Stimulated activated naive CD4-positive, alpha-beta T cell treated with Interleukin-2 at 50 U/mL for 16 hours (primary cell): ENCODE measurements at places on chromosomes 11 and 22.

DNA sequence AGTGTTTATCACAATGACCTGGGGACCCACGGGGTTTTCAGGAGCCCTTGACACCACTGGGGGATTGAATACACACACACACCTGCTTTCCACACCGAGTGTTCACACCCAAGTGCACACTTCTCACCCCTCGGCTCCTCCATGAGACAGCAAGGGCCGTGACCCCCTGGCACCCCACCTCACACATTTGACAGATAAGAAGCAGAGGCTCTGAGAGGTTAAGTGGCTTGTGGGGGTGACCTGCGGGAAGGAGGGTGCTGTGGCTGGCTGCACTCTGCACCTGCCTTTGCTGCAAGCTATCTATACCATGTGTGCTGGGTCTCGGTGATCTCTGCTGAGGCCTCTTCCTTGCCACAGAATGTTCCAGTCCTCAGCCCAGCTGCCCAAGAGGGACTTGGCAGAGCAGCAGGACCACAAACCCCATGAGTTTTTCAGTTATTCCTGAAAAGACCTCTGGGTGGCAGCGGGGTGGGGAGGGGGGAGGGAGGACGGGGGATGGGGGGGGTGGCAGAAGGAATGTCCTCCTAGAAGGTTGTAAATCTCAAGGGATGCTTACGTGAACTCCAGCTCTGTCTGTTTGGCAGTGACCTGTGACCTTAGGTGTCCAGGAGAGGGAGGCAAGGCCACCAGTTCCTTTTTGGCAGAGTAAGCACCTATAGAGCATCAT, 47.9 kb upstream of the RFPL3 start:
- no peak for DNase-seq

DNA sequence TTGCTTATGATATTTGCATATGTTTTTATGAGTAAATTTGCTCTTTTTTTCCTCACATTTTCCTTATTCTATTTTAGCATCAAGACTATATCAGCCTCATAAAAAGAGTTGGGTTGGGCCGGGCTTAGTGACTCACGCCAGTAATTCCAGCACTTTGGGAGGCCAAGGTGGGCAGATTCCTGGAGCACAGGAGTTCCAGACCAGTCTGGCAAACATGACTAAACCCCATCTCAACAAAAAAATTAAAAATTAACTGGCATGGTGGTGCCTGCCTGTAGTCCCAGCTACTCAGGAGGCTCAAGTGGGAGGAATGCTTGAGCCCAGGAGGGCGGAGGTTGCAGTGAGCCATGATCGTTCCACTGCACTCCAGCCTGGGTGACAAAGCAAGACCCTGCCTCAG, 148.8 kb upstream of the ANO5 start:
- no peak for DNase-seq

DNA sequence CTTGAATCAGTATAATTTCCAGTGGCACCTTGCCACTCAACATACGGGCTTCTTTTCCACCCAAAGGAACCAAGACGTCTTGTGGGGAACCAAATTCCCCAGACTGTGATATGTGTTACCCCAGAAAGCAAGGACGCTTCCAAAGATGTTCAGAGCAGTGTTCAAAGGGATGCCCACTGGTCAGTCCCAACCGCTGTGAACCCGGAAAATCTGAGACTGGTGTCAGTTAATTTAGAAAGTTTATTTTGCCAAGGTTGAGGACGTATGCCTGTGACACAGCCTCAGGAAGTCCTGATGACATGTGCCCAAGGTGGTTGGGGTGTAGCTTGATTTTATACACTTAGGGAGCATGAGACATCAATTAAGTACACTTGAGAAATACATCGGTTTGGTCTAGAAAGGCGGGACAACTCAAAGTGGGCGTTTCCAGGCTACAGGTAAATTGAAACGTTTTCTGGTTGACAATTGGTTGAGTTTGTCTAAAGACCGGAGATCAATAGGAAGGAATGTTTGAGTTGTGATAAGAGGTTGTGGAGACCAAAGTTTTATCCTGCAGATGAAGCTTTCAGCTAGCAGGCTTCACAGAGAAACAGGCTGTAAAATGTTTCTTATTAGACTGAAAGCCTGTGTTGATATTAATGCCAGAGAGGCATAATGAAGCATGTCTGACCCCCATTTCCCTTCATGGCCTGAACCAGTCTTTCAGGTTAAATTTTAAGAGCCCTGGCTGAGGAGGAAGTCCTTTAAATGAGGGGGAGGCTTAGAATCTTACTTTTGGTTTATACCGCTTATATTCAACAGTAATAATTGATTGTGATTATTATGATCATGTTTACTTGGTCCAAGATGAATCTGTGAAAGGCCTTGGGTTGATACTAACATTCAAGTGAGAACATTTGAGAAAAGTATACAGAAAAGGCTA, 6.8 kb downstream of the APOL3 start:
- DNase-seq: no peak

DNA sequence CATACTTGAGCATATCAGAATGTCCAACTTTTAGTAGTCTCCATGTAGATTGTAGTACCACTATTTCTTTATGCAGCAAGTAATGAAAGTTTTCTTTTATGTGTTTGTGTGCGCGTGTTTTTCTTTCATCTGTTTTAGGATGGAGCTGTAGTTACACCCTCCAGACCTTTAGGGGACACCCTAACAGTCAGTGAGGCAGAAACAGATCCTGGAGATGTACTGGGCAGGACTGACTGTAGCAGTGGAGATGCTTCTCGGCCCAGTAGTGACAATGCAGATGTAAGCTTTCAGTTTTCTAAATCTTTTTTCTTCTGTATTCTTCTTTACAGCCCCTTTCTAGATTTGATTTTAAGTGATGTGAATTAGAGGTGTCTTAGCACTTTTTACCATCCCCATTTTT, 79.9 kb upstream of the GRIK4 start:
- peak; percentile 2 for DNase-seq

DNA sequence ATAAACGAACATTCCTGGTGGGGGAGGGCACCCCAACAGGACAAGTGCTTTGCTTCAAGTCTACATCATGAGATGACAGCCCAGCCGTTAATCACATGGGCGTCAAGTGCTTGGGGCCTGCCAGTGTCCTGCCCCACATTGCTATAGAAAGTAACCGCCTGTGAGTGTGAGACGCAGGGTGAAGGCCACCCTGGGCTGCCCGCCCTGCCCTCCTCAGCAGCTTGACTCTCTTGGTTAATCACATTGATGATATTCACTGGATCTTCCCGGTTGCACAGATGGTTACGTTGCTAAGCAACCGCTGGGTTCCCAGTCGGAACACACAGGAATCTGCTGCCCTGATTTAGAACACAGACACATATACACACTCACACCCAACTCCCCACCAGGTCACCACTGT, 79.3 kb downstream of the CTTN start:
- DNase-seq: no peak

DNA sequence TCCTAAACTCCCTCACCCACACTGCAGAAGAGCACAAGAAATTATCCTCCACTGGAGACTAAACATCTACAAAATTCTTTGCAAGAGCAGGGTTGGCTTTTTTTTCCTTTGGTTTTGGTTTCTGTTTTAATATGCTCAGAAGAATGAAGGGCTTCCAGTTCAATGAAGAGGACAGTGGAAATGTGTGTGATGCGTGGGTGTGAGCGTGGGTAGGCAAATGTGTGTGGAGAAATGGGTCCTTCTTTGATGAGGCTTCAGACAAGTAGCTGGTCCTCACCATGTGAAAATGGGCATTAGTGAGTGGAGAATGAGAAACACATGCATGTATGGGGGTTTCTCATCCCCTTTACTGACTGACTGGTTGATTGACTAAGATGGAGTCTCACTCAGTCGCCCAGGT, 263.3 kb upstream of the SYN3 start:
- DNase-seq: no peak

GRCh38 chr11:623999-624704, 603 bp downstream of the CDHR5 start:
- DNase-seq: no peak

- DNase-seq: no peak
Observed at GRCh38 chr11:64762674-64763525, 3.1 kb upstream of the PYGM start.

DNA sequence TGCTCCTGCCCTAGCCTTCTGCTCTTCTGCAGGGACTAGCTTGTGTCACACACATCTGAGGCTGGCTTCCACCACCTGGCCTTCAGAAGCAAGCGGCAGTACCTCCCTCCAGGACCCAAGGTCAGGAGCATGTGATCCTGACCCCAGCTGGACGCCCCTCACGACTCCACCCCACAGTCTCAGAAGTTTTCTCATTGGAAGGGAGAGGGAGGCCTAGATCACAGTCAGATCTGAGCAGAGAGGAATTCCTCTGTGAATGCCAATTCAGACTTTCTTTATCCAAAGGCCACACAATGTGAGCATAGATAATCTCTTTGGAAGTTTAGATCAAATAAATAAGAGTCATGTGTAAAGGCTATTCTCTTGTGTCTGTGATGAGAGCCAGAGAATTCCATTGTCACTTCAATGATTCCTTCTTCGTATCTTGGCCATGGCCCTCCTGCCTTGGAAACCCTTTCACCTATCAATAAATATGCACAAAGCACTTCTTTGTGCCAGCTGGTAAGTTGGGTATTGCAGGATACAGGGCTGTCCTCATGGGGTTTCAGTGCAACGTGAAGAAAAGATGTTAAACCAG, 142.9 kb downstream of the SNX19 start:
- no peak for DNase-seq

GRCh38 chr22:23609983-23610781, 21.9 kb downstream of the DRICH1 start:
- no peak for DNase-seq

GRCh38 chr11:13889552-13890249, 72.8 kb upstream of the SPON1 start:
- no peak for DNase-seq

GRCh38 chr11:73980001-73980961, 2.4 kb downstream of the UCP2 start:
- DNase-seq: peak; percentile 66

DNA sequence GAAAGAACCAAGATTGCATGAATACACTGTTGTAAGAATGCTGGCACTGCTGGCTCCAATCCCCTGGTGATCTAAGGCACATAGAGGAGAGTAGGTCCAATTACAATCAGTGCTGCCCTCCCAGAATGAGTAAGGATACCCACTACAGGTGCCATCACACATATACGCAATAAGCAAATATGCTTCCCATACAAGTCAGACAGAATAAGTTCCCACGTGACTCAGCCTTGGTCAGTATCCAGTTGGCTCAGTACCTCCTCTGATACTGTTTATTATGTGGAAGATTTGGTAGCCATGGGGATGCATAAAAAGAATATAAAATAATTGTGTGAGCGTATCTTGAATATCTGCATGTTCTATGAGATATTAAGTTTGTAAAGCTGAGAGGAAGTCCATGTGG, 8.9 kb upstream of the OR2D3 start:
- no peak for DNase-seq

DNA sequence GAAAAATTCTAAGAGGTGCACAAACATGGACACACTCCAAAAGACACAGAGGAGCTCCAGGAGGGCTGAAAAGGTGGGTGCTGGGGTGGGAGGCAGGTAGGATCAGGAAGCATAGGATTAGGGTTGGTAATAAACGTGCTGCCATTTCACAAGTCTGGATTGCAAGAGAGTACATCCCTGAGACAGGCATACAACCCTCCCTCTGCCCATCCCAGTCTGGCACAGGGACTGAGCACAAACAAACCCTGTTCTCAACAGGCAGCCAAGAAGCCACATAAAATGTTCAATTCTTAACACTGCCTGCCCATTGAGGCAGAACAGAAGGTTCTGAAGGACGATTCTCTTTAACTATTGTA, 18.5 kb downstream of the SLC35F2 start:
- no peak for DNase-seq

DNA sequence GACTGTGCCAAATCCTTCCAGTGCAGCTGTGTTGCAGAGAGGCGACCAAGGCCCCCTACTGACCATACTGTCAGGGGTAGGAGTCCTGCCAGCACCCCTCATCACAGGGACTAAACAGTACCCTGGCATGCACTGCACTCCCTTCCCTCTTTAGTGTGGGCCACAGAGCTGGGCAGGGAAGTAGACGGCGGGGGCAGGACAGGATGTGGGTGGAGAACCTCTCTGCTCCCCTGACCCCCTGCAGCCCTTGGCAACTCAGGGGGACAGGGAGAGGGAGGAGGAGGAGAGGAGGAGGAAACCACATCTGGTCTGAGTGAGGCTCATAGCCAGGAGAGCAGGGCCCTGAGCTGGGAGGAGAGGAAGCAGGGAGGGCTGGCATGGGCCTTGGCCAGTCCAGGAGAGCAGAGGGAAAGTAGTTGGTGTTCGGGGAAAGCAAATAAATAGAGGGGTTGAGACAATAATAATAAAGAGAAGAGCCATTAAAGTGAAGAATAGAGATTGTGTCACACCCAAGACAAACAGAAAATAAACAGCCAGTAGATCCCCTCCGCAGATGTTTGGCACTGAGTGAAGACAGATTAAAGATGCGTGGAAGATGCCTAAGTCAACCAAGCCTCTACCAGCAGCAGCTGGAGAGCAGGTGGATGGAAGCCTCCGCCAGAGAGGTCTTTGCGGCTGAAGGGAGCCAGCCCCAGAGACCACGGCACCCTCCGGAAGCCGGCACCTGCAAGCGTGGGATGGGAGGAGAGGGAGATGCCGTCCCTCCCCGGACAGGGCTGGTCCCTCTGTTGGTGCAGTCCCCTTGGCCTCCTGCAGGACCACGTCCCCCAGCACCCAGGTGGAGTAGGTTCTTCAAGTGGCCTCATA, 61.5 kb downstream of the RPUSD4 start:
- no peak for DNase-seq

DNA sequence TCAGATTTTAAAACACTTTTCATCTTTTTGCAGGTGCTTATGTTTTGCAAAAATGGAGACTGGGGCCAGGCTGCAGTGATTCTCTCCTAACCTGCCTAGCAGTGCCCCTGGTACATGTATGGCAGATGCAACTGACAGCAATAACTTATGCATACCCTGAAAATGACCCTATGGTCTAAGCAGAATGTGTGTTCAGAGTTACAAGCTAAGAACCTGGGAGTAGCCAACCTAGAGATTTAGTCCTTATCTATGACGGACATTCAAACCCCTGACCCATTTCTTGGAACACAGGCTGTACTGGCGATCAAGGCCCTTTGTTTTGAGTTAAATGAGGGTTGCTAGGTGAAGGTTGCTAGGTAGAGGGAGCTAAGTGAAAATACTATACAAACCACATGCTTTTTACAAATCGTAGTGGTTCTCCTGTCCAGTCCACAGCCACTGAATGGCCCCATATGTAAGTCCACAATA, 184.9 kb upstream of the SESN3 start:
- no peak for DNase-seq

GRCh38 chr11:128789497-128790150, 77.5 kb downstream of the KCNJ1 start:
- DNase-seq: no peak

- no peak for DNase-seq
Observed at GRCh38 chr22:19197997-19198865, 19.7 kb upstream of the SLC25A1 start.

GRCh38 chr11:27857014-27857413, 156.8 kb upstream of the BDNF start:
- no peak for DNase-seq

- peak; percentile 6 for DNase-seq
Observed at GRCh38 chr22:40463683-40464082, 93.3 kb downstream of the SGSM3 start.

- no peak for DNase-seq
Observed at GRCh38 chr11:69377029-69377952, 83.3 kb downstream of the MYEOV start.

GRCh38 chr11:60130496-60130895, 42.0 kb downstream of the MS4A2 start:
- no peak for DNase-seq

- no peak for DNase-seq
Observed at GRCh38 chr11:65412271-65413076, 10.1 kb upstream of the NEAT1 start.

GRCh38 chr11:75041263-75041662, 52.5 kb downstream of the NEU3 start:
- DNase-seq: no peak
